ENCODE measurements at places on chromosomes 7 and 10.

DNA sequence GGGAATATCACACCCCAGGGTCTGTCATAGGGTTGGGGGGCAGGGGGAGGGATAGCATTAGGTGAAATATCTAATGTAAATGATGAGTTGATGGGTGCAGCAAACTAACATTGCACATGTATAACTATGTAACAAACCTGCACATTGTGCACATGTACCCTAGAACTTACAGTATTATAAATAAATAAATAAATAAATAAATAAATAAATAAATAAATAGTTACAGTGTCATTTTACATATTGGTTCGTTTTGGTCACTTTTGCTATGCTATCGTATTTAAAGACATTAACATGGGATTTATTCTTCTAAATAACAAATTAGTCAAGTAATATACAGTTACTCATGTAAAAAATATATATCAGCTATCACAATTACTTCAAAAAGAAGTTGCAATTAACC, 228.7 kb downstream of the HECW1 start:
- no peak for DNase-seq

GRCh38 chr7:24793982-24794648, 36.9 kb upstream of the GSDME start:
- DNase-seq: no peak

DNA sequence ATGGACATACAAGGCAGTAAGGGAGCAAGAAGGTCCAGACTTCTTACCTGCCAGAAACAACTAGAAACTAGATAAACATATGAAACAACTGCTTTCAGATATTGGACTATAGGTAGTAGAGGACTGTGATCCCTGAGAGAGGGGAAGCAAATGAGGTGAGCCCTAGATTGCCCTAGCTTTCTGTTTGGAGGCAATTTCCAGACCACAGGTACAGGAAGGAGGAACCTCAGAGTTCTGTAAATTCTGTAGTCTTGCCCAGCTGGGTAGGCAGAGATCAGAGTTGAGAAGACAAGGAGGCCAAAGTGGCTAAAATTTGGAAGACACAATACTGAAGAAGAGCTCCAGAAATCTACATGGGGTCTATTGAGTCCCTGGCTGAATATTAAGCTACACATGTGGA, 21.0 kb downstream of the CDK6 start:
- DNase-seq: no peak

DNA sequence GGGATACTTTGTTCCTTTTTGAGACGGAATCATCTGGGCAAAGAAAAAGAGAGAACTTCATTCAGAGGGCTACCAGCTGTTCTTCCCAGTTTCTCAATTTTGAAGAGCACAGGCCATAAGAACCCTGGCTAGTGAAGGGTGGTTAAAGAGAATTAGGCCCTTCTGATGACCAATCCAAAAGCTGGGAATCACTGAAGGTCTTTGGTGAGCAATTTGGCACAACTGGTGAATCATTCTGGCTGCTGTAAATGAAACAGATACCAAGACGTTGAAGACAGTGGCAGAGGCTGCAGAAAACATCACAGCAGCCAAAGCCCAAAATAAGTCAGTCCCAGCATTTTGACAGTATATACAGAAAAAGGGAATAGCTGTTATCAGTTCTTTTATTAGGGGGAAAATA, 5.1 kb downstream of the RAPGEF5 start:
- DNase-seq: no peak

DNA sequence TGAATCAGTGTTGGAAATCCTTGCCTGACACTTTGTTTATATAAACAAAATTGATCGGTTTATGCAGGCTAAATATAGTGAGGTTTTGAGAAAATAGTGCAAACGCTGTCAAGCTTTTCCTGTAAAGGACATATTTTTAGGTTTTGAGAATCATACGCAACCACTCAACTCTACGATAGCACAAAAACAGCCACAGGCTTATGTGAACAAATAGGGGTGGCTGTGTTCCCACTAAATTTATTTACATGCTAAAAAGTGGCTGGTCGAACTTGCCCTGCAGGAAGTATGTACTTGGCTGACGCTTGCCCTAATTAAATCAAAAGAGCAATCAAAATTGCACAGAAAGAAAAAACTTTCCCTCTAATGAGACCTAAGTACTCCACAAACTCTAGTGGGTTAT, 234.7 kb upstream of the CACNA2D1 start:
- DNase-seq: no peak

- DNase-seq: no peak
Observed at GRCh38 chr10:44049301-44050015, 335.4 kb downstream of the CXCL12 start.

DNA sequence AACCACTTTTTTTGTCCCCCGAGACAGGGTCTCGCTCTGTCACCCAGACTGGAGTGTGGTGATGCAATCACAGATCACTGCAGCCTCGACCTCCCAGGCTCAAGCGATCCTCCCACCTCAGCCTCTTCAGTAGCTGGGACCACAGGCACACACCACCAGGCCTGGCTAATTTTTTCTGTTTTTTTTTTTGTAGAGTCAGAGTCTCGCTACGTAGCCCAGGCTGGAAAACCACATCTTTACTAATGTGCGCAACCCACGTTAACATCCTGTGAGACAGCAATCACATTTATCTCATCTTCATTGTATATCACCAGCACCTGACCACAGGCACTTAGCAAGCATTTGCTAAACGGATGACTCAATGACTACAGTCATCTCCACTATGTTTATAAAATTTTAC, 77.8 kb upstream of the ATP6V0A4 start:
- peak; percentile 34 for DNase-seq

- DNase-seq: no peak
Observed at GRCh38 chr10:96236090-96236478, 35.3 kb downstream of the BLNK start.

DNA sequence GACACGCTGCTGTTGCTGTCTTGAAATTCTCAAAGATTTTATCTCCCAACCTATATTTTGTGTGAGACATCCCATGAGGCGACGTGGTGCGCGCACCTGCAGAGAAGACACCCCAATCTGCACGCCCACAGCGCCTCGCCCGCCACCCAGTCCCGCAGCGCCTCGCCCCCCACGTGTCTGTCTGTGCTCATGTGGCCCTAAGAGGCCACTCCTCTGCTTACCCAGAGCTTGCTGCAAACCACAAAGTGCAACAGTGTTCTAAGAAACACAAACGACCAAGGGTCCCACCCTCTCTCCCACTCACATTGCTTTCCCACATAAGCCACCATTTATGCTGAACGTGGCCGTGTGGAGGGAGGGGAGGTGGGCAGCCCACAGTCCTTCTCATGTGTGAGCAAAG, 287.2 kb downstream of the PTPRN2 start:
- no peak for DNase-seq
